ENCODE measurements at places on chromosomes 7 and 10.

GRCh38 chr7:100372256-100372655, 1.0 kb upstream of the PILRA start:
- no peak for DNase-seq

DNA sequence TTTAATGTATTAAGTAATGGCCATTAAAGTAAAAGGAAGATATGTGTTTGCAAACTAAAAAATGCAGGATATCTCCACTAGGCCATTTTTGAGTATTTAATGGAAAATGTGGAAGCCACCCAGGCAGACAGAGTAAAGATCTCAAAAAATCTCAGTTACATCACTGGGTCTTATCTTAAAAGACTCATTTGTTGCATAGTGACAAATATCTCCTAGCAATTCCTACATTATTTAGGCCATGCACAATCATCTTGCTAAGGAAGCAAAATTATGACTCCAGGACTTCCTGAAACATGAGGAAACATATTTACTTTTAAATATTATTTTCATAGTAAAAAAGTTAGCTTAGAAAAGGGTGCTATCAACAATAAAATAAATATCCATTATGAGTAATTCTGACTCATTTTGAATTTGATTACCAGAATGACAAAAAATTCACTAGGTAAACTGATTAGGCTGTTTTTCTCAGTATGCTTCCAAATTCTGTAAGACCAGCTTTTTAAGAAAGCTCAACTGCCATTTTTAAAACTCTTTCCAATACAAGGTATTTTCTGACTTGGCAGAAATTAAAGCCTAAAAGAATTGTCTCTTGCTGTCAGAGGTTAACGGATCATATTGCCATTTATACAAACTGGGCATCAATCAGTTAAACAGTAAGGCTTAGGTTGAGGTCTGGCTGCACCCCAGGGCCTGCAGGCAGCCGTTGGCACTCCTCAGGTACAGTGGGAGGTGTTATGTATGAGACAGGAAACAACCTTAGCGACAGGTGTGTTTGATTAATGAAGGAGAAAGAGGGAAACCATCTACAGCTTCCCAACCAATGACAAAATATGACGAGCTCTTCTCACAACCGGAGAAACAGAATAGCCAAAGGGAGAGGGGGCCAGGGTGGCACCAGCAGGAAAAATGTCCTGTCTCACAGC, 31.8 kb downstream of the PCLO start:
- no peak for DNase-seq

GRCh38 chr7:45869426-45869825, 3.5 kb downstream of the CCDC201 start:
- no peak for DNase-seq

DNA sequence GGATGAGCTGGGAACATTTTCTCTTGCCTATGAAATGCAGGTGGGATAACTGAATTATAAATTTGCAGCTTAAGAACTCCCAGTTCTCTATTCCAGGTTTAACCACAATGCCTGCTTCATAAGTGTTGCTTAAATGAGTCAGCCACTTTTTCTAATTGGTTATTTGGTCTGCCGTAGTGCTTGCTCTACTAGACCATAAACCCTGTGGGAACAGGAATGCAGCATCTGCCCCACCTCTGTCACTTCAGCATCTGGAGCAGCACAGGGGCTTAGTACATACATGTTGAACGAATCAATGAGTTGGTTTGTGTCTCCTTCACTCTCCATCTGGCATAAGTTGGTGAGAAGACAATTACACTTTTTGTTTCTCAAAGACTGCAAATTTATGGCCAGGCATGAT, 95.2 kb upstream of the PTER start:
- no peak for DNase-seq
